ENCODE measurements at places on chromosomes 6 and 20.

- peak; percentile 60 for DNase-seq
Measured at GRCh38 chr6:18990059-18990978, 603.2 kb downstream of the RNF144B start.

DNA sequence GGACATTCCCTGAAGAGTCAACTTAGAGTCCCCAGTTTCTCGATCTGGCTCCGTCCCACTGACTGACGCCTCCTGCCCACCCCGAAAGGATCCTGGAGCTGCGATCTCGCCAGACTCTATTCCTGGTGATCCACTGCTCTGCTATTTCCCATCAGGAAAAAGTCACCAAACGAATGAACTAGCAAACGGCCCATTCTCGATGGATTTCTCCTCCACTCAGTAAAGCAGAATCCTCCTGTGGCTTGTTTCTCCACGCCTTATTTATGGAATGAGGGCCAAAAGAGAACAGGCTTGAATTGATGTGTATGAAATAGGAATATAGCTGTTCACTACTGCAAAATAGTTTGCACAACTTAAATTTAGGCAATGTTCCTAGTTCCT lies 5.4 kb downstream of the NKX2-4 start:
- no peak for DNase-seq

- no peak for DNase-seq
Measured at GRCh38 chr6:67887747-67888545, 747.1 kb upstream of the ADGRB3 start.

GRCh38 chr6:140857739-140858380 lies 1274.9 kb upstream of the GJE1 start:
- DNase-seq = no peak

DNA sequence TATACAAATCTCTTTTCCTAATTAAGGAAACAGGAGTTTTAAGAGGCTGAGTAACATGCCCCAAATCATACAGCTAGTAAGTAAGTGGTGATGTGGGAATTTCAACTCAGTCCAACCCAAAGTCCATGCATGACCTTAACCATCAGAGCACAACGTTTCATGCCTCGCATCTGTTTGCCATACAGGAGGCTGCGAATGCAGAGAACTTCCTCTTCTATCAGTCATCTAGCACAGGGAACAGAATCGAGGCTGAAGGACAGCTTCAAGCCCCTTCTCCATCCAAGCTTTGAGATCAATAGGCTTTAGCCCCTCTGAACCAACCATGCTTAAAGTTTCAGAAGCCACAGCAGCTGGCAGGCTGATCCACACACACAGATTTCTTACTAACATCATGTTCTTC lies 113.2 kb downstream of the MAFB start:
- no peak for DNase-seq

DNA sequence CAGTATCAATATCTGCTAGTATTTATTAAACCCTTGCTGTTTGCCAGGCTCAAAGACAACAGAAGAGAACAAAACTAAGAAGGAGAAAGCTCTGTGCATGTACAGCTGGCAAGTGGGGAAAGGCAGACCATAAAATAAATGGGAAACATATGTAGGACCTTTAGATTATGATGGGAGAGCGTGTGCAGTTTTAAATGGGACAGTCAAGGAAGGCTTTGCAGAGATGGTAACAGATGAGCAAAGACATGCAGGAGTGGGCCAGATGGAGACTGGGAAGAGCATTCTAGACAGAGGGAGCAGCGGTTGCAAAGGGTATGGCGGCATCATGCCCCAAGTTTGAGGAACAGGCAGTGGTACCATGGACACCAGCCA lies 260.0 kb downstream of the NRN1 start:
- DNase-seq = no peak

DNA sequence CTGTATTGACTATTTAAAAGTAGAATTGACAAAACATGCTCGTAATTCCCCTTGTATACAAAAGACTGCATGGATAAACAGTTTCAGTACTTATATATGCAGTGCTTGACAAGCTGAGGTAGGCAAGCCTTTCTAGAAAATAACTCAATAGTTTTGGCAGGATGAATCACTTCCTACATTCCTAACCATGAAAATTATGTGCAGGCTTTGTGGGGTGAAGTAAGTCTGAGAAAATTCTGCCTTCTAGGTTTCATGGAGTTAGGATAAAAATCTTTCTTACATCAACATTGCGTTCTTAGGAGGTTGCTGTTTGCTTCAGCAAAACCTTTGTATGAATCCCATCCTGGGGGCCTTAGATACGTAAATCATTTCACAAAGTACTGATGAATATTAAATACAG lies 801.4 kb upstream of the EYS start:
- DNase-seq = no peak

- DNase-seq = peak; percentile 70
Measured at GRCh38 chr20:3014662-3015061, 28.8 kb upstream of the GNRH2 start.

DNA sequence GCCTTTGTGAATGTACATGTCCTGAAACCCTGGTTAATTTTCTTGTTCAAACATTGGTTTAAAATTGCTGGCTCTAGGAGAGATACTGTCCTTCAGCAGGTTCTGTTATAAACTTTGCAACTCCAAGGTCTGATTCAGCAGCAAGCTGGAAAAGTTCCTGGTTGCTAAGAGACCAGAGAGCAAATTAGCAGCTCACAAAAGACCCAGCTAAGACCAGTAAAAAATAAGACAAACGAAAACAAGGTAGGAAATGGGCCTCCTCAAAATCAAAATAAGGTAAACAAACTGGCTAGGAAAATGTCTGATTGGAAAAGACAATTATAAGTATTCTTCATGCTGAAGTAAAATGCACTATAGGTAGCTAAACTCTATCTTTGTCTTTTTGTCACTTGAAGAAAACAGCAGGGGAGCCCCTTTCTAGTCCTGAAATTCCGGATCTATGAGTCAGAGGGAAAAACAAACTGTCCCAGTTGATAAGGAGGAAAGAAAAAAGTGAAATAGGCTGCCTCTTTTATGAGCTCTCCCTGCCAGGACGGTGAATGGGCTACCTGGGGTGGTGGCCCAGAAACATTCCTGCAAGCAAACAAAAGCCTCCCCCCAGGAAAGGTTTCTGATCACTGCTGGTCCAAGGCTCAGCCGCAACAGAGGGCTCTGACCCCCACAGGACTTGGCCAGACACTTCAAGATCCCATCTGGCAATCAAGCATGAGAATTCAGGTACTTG lies 41.6 kb downstream of the UNC5CL start:
- no peak for DNase-seq

GRCh38 chr6:69732640-69733039 lies 64.2 kb downstream of the LMBRD1 start:
- DNase-seq = no peak

- DNase-seq = no peak
Measured at GRCh38 chr6:119587537-119587936, 238.0 kb upstream of the MAN1A1 start.

- no peak for DNase-seq
Measured at GRCh38 chr6:147950623-147950987, 392.0 kb upstream of the SASH1 start.

DNA sequence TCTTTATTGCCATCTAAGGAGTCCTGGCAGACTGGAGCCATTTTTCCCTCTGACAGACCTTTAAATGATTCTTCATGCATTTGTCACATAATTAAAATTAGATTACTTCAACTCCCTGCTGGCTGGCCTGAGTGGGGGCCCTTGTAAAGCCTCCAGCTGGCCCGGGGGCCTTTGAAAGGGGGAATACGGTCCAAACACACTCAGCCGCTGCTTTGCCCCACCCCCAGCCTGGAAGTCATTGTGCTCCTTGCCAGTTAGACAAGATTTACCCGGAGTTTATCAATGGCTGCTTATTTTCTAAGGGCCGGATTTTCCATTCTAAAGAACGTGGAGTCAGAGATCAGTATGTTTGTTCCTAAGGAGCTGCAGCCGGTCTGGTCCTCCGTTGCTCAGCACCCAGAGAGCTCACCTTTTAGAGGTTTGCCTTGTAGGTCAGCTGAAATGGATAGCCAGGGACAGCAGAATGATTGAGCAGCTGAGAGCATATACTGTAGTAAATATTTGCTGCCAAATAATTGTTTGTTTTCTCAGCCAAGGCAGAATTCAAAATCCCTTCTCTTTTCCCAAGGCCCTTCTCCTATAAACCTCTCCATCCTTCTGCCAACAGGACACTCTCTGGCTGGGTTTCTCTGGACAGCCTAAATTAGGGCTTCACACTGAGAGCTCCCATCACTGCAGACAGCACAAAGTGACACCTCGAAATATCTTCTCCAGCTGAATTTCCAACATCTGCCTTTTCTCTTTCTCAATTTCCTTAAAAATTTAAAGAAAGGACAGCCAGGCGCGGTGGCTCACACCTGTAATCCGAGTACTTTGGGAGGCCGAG lies 68.4 kb upstream of the RBM24 start:
- no peak for DNase-seq

DNA sequence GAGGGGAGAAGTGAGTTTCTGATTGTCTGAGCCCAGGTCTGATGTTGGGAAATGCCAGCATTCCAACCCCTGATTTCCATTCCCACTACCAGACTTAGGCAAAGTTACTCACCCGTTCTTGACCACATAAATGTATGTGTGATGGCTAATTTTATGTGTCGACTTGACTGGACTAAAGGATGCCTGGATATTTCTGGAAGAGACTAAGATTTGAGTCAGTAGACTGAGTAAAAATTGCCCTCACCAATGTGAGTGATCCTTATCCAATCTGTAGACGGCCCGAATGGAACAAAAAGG lies 95.8 kb upstream of the TAB2 start:
- DNase-seq = no peak

- DNase-seq = no peak
Measured at GRCh38 chr6:68876792-68877493, 241.9 kb downstream of the ADGRB3 start.

DNA sequence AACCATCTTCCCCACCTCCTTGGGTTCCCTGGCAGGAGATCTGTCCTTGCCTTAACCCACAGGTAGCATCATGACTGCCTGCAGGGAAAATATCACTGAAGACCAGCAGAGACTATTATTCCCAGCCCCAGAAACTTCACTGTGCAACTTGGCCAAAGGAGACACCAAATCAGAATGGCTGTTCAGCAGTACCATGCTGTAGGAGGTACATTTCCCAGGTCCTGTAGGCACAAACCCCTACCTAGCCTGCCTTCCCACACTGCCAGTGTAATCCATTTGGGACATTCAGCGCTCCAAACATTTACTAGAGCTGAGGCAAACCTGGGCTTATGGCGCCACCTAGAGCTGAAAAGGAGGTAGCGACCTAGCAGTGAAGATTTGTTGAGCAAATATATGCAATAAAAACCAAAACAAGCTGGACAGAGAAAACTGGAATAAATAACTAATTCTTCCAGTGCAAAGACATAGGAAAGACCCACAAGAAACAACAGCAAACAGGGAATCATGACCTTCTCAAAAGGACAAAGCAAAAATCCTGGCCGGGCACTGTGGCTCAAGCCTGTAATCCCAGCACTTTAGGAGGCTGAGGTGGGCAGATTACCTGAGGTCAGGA lies 60.3 kb downstream of the VTA1 start:
- DNase-seq = peak; percentile 44

GRCh38 chr20:52616629-52617028 lies 355.5 kb upstream of the TSHZ2 start:
- no peak for DNase-seq

- no peak for DNase-seq
Measured at GRCh38 chr6:119284861-119285521, 64.6 kb downstream of the MAN1A1 start.

GRCh38 chr20:9744551-9744950 lies 94.3 kb downstream of the PAK5 start:
- DNase-seq = no peak

GRCh38 chr6:90217506-90218127 lies 79.0 kb downstream of the BACH2 start:
- no peak for DNase-seq

GRCh38 chr6:15487262-15487661 lies 175.6 kb downstream of the DTNBP1 start:
- DNase-seq = no peak

DNA sequence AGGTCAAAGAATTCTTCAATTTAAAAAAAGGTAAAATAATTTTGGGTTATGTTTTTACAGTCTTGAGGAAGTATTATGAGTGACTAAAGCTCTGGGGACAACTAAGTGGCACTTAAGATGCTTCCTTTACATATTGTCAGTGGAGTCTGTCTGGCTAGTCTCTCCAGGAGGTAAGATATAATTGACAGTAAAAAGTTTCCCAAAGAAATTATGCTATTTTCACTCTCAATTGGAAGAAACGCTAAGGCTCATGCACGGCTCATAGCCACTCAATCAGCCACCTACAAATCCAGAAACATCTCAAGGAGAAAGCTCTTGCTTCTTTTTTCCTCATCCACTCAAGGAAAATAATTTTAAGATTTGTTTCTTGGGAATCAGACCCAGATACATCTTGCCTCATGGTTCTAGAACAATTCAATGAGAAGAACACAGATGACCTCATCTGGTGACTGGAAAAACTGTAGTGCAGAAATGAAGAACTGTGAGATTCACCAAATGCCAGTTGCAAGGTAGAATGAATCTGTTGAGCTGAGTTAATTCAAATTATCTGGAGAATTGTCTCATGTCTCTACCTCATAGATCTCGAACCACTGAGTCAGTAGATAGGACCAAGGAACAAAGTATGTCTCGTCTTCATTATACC lies 252.9 kb downstream of the TPBG start:
- DNase-seq = no peak

GRCh38 chr20:20205141-20205861 lies 153.0 kb downstream of the CFAP61 start:
- no peak for DNase-seq

DNA sequence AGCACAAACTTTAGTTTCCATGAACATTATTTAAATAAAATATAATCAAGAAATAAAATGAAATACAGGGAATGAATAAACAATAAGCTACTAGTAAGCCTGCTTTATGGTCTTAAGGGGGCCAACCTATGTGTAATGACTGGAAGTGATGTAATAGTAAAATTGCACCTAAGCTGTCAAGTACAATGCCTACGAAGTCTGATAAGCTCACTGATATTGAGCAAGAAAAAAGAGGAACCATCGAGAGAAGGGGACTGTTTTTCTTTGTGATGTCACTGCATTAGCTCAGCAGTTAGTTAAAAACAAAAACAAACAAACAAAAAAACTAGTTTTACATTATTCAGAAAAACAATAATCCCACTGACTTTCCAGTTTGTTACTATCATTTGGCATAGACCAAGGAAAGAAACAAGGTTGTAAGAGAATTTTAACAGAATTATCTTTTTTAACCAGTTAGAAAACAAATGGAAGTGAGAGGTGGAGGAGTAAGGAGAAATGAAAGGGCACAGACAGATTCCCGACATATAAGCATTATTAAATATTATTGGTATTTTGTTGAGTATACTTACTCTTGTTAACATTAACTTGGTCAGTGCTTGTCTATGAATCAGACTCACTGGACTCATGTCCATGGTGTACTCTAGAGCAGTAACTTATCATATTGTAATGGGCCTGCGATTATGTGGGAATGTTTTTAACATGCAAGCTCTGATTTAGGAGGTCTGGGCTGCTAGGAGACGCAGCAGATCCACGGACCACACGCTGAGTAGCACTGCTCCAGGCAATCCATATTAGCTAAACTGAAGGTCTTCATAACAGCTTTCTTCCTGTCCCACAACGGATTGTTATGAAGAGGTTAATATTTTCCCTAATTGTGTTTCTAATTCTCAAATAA lies 99.6 kb upstream of the HMGCLL1 start:
- DNase-seq = no peak

- no peak for DNase-seq
Measured at GRCh38 chr6:144477396-144477795, 192.3 kb downstream of the UTRN start.

All from stimulated activated CD8-positive, alpha-beta memory T cell treated with anti-CD3 and anti-CD28 coated beads, Interleukin-4, amount 100 ng/mL, for 48 hours (primary cell).